ENCODE measurements at places on chromosomes 11 and 22.

GRCh38 chr11:12938590-12939247 lies 70.4 kb upstream of the RASSF10 start:
- no peak for DNase-seq

DNA sequence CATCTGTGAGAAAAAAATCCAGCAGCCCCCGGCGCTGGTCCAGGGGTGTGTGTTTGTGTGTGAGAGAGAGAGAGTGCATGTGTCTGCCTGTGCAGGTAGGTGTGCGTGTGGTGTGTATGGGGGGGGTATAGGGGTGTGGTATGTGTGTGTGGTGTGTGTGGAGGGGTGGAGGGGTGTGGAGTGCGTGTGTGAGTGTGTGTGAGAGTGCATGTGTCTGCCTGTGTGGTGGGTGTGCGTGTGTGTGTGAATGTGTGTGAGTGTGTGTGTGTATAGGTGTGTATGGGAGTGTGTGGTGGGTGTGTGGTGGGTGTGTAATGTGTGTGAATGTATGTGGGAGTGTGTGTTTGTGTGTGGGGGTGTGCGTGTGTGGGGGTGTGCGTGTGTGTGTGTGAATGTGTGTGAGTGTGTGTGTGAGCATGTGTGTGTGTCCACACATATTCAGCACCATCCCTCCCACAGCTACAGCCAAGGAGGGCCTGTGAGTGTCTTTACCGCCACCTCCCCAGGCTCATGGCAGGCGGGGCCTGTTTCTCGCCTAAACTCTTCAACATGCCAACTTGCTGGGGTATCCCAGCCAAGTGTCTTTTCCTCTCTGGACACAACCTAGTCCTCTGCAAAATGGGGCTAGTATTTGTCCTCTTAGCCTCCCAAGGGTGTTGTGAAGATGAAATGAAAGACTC lies 11.9 kb downstream of the LMO1 start:
- no peak for DNase-seq

GRCh38 chr22:35657571-35658312 lies 9.5 kb downstream of the APOL6 start:
- DNase-seq = no peak

- DNase-seq = no peak
These were observed 4.3 kb upstream of the DGCR6L start for GRCh38 chr22:20324139-20324516.

DNA sequence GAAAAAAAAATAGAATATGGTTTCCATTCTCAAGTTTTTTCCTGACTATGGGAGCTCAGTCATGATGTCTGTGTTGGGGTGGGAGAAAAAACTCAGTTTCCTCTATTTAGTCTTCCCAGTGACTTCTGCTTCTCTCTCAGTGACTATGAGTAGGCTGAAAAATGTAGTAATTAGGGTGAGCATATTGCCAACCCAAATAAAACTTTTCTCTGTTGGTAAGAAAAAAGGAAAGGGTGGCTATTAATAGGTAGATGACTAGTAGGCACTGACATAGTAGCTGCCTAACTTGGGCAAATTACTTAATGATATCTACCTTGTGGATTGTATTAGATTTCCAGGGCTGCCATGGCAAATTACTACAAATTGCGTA lies 34.2 kb upstream of the BIRC3 start:
- DNase-seq = no peak

GRCh38 chr11:40062616-40063015 lies 1396.8 kb downstream of the LRRC4C start:
- no peak for DNase-seq

DNA sequence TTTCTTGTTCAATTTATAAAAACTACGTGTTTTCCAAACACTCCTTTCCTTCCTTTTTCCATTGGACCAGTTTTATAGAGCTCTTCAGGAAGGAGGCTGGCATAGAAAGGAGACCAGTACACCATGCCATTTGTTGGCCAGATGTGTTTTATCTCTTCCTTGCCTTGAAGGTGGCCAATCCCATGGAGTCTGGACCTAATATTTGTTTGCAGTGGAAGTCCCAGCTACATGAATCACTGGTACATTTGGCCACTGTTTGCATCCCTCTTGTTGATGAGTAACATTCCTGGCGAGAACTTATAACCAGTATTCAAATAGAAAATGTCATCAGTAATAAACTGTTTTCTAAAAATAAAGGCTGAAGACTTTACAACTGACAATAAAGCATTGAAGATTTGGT lies 110.2 kb downstream of the ANO3 start:
- DNase-seq = no peak

DNA sequence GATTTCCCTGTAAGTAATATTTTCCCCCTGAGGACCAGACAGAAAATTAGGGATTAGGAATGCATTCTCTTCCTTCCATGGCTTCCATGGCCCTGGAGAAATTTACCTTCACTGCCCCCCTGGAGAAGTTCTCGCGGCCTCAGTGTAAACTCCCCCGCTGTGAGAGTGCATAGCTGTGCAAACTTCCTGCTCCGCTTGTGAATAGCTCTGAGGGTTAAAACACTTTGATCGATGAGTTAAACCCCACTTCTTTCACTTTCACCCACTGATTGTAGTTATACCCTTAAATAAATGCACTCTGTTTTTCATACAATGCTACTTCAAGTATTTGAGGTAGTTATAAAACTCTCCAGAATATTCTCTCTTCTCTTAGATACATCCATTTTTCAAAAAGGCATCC lies 190.8 kb downstream of the DSCAML1 start:
- DNase-seq = no peak

- no peak for DNase-seq
These were observed 44.9 kb downstream of the ADM start for GRCh38 chr11:10349806-10350205.
